Hippocampal formation (tissue), 2 donors: ENCODE measurements at places on chromosomes 13 and 19.

- DNase-seq = no peak
Observed at GRCh38 chr19:48603001-48603400, 3.5 kb upstream of the SPACA4 start.

DNA sequence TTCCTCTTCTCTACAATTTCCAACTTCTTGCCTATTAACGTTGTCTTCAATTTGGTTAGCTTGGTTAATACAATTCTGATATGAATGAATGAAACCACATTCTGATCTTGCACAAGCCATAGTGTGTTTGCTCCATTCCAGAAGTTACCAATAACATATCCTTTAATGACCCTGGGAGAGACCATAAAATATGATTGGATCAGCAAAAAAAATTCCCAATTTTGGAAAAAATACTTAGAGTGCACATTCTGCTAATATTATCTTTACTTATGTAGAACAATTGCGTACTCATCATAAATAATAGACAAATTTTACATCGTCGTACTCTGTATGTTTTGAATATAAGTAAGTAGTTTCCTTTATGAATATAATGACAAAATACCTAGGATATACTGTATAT lies 117.2 kb downstream of the SLITRK5 start:
- no peak for DNase-seq

DNA sequence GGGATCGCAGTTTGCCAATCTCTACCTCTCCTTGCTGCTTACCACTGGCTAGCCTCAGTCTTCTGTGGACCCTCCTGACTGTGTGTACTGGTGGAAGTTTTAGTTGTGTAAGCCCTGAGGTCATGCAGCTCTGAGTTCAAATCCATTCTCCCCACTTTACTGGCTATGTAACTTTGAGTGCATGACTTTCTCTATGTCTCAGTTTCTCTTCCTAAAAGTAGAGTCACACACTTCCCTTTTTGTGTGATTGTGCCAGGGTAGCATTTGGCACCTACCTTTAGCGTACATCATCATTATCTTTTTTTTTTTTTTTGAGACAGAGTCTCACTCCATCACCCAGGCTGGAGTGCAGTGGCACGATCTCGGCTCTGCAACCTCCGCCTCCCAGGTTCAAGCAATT lies 70.3 kb downstream of the MAP4K1 start:
- DNase-seq = no peak

DNA sequence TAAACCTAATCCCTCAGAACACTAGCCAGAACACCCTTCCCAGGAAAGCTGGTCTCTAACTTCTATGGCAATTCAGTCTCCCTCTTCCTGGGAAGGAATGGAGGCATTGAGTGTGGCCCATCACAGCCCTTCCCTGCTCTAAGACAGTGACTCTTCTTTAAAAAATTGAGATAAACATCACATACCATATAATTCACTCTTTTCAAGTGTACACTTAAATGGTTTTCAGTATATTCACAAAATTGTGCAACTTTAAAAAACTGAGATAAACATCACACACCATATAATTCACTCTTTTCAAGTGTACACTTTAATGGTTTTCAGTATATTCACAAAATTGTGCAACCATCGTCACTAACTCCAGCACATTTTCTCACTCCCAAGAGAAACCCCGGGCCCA lies 116.5 kb downstream of the MIPEP start:
- no peak for DNase-seq

DNA sequence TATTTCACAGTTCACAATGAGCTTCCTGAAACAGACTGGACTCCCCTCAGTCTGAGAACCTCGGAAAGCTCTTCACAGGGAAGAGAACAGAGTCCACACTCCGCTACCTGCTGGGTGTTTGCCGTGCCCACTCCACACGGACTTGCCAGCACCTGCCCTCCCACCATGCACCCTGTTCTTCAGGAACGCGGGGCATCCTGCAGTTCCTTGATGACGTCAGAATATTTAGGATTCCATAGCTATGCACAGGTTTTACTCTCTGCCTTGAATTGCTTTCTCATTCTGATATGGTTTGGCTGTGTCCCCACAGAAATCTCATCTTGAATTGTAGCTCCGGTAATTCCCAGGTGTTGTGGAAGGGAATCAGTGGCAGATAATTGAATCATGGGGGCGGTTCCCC lies 74.4 kb upstream of the FARP1 start:
- DNase-seq = no peak

DNA sequence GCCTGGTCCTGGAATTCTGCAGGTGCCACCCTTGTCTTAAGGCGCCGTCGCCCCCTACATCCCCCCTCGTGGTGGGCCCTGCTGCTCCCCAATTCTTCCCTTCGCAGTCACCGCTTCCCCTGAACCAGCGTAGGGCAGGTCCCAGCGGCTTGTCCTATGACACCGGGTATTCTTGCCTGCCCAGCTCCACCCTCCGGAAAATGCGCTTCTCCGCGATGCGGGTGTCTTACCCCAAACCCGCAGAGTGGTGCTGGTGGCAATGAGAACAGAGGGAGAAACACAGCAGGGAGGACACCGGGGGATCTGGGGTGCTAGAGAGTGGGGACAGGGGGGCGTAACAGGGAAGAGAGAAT lies 9.0 kb downstream of the ZNF808 start:
- DNase-seq = no peak

GRCh38 chr19:56507446-56508289 lies at the start of gene ZNF471:
TSS of gene ZNF471 (plus strand) at chr19:56507855. CDS start at chr19:56511572, 3,717 bp downstream.
- DNase-seq = peak; percentile 97

- DNase-seq = no peak
Observed at GRCh38 chr13:20814224-20814910, 40.6 kb upstream of the EEF1AKMT1 start.

GRCh38 chr13:103945836-103946235 lies 879.6 kb upstream of the SLC10A2 start:
- no peak for DNase-seq

- peak; percentile 82 for DNase-seq
Observed at GRCh38 chr19:13162724-13163608, 12.8 kb downstream of the IER2 start.

GRCh38 chr19:4678881-4679790 lies 9.0 kb upstream of the MYDGF start:
- no peak for DNase-seq

DNA sequence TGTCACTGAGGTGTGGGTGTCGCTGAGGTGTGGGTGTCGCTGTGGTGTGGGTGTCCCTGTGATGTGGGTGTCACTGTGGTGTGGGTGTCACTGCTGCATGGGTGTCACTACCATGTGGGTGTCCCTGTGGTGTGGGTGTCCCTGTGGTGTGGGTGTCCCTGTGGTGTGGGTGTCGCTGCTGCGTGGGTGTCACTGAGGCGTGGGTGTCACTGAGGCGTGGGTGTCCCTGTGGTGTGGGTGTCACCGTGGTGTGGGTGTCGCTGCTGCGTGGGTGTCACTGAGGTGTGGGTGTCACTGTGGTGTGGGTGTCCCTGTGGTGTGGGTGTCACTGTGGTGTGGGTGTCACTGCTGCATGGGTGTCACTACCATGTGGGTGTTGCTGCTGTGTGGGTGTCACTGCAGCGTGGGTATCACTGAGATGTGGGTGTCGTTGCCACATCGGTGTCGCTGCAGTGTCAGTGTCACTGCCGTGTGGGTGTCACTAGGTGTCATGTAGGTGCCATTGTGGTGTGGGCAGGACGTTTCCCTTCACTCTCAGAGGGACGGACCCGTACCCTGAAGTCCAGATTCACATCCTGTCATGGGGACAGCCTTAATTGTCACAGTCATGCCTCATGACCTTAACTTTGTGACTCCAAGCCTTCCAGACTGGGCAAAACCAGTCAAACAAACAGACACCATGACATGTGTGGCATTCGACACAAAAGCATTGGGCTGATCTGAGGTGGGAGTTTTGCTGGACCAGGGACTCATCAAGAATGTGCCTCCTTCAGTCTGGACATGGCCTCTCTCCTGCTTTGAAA lies 12.7 kb upstream of the GAS6 start:
- no peak for DNase-seq

DNA sequence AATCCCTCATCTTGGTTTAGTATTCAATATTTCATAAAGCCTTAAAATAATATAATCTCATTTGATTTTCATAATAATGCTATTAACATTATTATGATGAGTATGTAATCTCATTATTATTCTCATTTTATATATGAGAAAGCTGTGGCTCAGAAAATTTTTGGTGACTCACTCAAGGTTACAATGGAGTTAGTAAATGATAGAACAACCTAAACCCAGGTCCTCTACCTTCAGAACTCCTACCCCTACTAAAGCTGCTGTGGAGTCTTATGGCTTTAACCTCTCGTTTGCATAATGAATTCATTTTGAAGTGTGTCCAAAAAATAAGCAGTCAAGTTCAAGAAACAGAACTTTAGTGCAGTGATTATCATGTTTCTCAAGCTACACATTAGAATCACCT lies 226.3 kb downstream of the TBC1D4 start:
- DNase-seq = no peak

DNA sequence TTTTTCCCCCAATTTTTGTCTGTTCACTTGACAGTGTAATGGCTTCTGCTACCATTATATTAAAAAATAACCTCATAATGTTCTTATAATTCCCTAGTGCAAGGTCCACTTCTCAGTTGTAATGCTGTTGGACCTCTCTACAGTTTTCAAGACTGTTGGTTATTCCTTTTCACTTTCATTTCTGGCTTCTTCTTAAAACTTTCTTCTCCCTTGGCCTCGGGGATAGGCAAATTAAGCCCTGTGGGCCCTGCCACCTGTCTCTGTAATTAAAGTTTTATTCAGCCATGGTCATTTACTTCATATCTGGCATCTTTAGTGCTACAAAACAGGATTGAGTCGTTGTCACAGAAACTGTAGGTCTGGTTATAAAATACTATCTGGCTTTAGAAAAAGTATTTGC lies 313.5 kb downstream of the KLF12 start:
- DNase-seq = no peak

DNA sequence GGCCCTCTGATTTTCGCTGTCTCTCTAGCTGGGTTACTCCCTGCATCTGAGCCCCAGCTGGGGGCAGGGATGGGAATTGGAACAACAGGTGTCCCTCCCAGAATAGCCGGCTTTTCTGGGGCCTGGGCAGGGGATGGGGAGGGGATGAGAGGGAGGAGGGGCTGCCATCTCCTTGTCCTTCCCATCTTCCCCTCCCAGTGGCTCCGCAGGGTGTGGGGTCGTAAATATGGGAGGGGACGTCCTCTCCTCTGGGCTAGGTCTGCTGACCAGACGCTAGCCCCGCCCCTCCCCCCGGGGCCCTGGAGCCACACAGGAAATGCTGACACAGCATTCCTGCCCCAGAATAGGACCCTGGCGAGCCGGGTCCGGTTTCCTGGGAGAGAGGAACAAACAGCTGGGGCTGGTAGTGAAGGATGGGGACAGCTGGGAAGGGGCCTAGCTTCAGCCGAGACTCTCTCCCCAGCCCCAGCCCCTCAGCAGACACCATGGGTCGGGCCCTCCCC lies 1.1 kb downstream of the RYR1 start:
- no peak for DNase-seq

DNA sequence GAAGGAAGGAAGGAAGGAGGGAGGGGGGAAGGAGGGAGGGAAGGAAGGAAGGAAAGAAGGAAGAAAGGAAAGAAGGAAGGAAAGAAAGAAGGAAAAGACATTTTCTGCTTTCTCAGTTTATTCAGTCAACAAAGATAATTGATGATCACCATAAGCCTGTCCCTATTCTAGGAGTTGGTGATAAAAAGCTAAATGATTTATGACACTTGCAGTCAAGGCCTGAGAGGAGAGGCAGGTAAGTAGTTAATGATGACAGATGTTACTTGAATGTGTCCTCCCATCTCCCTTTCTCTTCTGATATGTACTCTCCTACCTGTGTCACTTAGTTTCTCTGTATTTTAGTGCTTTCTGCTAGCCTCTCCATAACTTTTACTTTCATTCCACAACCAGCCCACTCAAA lies 141.3 kb downstream of the SLITRK6 start:
- no peak for DNase-seq

DNA sequence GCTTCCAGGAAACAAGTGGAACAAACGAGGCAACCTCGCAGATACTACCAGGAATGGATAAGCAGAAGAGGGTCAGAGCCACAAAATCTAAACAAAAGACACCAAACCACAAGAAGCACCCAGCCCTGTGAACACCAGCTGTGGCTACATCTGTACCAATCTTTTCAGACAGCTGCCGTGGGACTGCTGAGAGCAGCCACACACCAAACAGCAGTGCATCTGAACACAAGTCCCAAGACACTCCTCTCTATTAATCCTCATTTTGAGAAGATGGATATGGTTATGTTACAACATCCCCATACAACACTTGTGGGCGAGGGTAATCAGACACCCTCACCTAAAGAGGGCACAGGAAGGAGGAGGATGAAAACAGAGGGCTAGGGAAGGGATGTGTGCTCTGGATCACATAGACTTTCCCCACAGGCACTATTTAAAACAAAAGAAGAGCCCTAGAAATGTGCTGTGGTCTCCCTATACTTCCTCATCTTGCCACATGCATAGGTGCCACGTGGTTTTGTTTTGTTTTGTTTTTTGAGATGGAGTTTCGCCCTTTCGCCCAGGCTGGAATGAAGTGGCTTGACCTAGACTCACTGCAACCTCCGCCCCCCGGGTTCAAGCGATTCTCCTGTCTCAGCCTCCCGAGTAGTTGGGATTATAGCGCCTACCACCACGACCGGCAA lies 41.6 kb upstream of the ZNF14 start:
- no peak for DNase-seq

DNA sequence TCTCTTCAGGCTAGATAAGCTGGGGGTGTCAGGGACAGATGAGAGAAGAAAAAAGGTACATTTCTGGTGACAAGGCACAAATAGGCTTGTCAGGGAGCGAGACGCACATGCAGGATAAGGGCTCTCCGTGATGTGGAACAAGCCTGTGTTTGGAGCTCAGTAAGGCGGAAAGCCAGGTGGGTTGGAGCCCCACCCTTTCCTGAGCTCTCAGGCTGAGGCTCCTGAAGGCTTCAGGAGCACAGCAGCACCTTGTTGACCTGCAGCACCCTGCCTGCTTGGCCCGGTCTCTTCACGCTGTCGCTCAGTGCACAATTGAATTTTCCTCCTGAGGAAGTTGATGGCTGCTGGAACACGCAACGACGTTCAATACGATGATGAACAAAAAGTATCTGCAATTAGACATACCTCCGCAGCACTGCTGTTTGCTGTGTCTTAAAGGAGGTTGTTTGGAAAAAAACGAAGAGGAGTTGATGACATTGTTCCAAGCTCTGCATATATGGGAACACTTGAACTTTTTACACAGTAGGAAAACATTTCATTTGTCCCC lies 29.3 kb downstream of the SERP2 start:
- DNase-seq = no peak

GRCh38 chr19:49119411-49120324 lies at the start of gene PPFIA3:
TSS of gene PPFIA3 (plus strand) at chr19:49119544. CDS start at chr19:49127874, 8,330 bp downstream.
- DNase-seq = no peak
